ENCODE measurements at places on chromosomes 2 and 18.

- DNase-seq, result no peak
Observed at GRCh38 chr18:80132180-80132812, 23.2 kb downstream of the ADNP2 start.

DNA sequence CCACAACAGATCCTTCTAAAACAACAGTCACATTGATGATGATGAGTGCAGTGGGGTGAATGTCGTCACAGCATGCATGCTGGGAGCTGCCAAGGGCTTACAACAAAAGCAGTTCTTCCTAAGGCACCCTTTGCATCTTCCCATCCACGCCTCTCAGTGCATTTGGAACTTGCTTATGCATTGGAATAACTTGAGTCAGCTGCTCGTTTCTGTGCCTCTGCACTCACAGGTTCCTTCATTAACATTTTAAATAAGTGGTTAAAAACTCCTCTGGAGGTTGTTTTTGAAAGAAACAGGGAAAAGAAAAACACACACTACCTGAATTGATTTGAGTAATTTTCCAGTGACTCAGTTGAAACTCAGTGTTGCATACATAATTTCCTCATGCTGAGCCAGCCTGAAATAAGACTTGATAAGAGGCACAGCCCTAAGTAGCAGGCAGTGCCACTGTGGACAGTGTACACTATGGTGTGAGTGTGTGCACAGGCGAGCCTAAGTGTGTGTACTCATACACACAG lies 46.8 kb upstream of the TRIM43B start:
- peak; percentile 89 for DNase-seq

DNA sequence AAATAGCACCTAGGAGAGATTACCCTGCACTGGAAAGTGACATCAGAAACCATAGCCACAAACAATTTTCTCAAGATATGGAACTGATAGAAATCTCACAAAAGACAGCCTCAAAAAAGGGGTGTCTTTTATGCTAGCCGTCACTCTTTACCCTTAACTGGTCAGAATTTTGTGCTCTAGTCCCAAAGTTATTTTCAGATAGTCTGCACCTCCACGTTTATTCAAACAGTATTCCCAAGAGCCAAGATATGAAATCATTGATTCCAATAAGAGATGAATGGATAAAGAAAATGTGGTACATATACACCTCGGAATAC lies 23.5 kb upstream of the PMAIP1 start:
- no peak for DNase-seq

GRCh38 chr2:27724905-27725701 lies 46.4 kb upstream of the MRPL33 start:
- DNase-seq, result peak; percentile 84

- DNase-seq, result no peak
Observed at GRCh38 chr2:186467421-186467820, 18.6 kb upstream of the ZC3H15 start.

DNA sequence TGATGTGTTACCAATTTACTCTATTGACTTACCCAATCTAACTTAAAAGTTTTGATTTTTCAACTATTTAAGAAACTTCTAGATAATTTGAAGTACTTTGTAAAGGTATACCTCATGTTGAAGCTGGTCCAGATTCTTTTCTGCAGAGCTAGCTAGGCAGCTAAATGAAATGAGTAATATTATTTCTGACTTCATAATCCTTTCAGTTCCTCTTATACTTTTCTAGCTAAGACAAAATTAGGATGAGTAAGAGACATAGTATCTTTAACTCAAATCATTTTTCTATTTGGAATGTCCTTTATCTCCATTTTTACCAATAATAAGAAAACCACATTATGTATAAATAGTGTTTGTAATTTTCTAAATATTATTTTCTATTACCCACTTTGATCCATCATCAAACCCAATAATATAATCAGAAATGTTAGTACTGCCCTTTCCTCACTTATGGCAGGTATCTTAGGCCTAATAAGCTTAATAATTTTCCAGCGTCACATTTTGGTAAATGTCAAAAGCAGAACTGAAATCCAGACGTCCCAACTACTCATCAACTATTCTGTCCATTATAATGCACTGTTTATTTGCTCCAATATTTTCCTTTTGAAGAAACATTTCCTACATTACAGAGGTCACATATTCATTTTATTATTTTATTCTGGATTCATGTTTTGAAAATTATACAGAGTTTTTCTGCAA lies 456.6 kb downstream of the THSD7B start:
- DNase-seq, result no peak

GRCh38 chr2:154507186-154507585 lies 191.3 kb upstream of the KCNJ3 start:
- DNase-seq, result no peak

DNA sequence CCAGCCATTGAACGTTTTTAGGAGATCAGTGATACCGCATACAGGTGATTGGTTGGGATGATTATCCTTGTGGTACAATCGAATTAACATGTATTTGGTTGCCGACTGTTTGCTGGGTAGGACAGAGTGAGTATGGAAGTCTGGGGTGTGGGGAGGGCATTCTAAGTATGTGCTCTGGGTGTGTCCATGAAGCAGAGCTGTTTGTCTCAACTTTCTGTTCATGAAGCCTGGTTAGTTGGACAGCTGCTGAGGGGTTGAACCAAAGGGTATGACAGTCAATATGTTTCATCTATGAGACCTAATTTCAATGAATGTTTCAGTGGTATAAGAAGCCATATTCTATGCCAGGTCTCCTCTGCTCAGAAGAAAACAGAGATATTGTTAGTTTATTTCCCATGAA lies 21.9 kb upstream of the SPTBN1 start:
- DNase-seq, result no peak

DNA sequence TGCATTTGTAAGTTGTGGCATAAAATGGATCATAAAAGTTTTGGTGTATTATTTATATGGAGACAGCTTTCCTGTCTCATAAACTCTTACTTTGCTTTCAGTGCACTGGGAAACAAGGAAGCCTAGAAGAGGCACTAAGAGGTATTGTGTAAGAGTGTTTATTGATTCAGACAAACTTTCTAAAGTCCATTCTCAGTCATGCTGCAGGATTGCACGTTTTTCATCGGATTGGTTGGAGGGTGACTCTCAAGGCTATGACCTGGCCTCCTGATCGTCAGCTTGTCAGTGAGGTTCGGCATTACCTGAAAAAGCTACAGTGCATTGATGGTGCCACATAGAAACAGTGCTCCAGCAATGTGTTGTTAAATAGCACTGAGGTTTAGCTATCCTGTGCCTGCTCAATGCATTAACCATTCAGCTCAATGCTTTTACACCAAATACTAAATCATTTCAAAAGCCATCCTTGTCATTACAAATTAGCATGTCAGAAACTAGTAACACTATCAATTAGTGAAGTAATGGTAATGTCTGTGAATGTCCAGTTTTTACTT lies 545.5 kb downstream of the CBLN2 start:
- DNase-seq, result no peak

DNA sequence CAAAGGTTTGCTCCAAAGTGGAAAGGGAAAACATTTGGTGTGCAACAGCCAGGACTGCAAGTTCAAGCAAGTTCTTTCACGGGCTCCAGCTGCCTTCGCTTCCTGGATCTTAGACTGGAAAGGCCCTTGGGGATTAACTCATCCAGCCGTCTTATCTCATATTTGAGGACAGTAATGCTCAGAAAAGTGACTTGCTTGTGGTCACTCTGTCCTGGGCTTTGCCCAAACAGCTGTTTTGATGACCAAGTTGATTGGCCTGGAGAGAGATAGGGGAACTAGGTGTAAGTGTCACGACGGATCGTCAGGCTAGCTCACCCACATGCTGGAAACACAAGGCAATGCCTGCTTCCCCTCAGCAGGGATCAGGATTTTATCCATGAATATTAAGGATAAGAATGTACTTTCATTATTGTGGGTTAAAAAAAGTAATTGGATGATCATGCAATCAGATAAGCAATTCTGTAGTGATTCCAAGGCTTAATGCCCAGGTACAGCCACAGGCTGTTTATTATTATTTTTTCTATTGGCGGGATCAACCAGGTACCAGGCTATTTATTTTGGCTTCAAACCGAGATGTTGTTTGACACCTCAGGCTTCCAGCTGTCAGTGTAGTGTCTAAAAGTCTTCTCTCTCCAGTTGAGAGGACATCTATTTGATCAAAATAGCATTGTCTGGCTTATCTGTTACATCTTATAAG lies 162.5 kb upstream of the EPAS1 start:
- DNase-seq, result peak; percentile 39

DNA sequence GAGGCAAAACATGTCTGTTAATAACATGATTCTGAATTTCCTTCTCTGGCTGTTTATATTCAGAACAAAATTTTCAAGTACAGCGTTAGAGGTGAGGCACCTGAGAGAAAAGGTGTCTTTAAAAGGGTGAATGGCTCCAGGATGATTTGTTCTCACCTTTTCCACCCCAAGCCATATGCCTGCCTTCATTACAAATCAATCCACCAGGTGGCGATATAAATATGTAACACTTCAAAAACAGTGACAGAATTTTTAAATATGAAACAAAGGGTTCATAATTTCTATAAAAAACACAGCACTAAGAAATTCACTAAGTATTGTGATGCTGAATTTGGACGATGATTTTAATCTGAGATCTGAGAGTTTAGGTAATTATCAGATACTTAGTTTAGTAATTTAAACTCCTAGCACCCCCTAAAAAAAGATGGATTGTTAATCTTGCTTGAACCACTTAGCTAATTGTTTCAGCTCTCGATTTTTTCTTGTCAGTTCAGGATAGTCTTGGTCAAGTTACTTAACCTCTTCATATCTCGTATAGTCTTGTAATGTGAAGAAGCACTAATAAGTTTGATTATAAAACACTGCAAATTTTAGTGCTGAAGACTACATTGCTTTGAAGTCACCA lies 528.8 kb downstream of the CPS1 start:
- DNase-seq, result peak; percentile 53

DNA sequence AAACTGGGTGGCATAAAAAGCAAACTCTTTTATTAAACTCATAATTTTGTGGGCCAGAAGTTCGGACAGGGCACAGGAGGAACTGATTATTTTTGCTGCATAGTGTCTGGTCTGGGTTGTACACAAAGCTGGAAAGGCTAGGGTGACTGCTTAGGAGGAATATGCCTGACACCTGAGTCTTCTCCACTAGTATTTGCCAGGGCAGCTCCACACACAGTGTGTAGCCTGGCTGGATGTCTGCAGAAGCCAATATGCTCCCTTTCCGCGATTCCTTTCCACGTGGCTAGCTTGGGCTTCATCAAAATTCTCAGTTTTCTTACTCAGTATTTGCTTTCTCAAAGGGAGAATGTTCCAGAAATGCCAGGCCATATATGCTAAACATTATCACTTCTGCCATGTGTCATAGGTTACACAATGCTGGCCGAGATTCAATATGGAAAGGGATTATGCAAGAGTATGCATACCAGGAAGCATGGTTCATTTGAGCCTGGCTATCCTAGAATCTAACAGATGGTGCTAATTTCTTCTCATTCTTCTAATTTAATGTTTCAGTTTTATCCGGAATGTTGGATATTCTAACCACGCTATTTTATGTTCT lies 142.7 kb upstream of the DOK6 start:
- DNase-seq, result peak; percentile 61

- no peak for DNase-seq
Observed at GRCh38 chr2:240789501-240790369, 30.3 kb downstream of the KIF1A start.

DNA sequence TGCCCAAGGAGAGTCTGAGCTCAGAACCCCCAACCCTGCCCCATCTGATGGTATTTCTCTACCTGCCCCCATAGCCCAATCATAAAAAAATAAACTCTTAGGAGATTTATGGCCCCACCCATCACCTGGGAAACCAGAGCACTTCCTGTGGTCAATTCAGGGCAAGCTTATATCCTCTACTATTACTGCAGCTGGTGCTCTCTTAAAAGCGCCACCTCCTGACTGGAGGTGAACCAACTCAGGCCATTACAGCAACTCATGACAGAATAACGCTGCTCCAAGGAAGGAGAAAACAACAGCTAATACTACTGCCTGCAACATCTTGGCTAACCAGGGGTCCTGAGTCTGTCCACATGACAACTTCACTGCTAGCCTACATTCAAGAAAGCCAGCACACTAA lies 195.7 kb downstream of the MTCL1 start:
- no peak for DNase-seq

- DNase-seq, result peak; percentile 83
Observed at GRCh38 chr2:164657129-164657528, 35.8 kb upstream of the GRB14 start.

DNA sequence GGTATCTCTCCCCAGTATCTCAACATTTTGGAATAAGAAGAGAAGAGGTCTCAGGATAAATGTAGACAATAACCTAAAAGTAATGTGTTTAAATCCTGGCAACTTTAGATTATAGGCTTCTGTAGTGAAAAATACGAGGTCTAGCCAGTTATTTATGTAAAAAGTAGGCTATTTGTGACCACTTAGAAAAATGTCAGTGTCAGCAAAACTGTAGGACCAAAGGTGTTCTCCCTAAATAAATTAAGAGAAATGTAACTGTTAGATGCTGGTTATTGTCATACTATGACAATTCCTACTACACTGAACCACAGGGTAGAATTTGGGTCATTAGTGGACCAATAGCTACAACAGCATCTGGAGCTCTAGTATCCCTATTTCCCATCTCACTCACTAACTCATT lies 2.0 kb downstream of the SUPT7L start:
- no peak for DNase-seq

DNA sequence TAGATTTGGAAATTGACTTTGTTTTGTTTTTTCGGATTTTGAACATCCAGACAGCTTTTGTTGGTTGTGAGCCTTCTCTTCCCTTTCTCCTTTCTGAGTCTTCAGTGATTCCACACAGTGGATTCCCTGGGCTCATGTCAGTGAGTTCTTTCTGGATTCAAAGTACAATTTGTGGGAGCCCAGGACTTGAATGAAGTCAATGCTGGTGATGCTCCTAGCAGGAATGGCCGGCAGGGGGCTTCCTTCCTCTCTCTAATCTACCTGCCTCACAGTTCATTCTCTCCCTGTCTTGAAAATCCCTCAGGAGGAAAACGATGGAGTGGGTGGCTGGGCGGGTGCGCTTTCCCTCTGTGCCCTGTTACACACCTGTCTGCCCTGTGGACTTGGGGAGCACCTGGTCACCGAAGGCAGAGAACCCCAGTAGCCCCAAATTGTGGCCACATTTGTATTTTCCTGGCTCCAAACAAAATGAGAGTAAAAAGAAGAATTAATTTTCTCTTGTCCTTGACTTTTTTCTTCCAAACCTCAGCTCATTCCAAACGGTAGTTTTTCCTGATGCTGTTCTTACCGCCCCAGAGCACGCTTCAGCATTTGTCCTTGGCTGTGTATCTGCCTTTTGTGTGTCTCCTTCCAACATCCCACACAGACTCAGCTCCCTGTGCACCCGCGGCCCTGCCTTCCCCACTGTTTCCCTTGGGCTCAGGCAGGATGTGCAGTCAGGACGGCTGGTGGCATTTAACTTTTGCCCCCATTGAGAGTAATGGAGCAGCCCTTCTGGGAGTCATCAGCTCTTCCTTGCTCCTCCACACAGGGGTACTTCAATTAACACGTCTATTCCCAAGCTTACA lies 86.6 kb downstream of the MARCO start:
- peak; percentile 45 for DNase-seq

- peak; percentile 48 for DNase-seq
Observed at GRCh38 chr2:197204519-197205250, 105.9 kb downstream of the ANKRD44 start.
